ENCODE measurements at places on chromosomes 1 and 21. TPM values are rescaled to one million over a fixed set of nuclear protein-coding genes. Genes with fewer than 3 reads are reported as not detected.
A peak's percentile ranks its signal among the peaks of the same experiment; 100 is the strongest.

The LCE1D gene
- not detected for total RNA-seq

The EFNA4 gene
- 19.9 TPM for total RNA-seq

The ZNF593 gene
- 73.8 TPM for total RNA-seq

The CRP gene
- total RNA-seq: not detected

GRCh38 chr1:202434059-202434458, 85.6 kb downstream of the PPP1R12B start:
- DNase-seq: no peak

DNA sequence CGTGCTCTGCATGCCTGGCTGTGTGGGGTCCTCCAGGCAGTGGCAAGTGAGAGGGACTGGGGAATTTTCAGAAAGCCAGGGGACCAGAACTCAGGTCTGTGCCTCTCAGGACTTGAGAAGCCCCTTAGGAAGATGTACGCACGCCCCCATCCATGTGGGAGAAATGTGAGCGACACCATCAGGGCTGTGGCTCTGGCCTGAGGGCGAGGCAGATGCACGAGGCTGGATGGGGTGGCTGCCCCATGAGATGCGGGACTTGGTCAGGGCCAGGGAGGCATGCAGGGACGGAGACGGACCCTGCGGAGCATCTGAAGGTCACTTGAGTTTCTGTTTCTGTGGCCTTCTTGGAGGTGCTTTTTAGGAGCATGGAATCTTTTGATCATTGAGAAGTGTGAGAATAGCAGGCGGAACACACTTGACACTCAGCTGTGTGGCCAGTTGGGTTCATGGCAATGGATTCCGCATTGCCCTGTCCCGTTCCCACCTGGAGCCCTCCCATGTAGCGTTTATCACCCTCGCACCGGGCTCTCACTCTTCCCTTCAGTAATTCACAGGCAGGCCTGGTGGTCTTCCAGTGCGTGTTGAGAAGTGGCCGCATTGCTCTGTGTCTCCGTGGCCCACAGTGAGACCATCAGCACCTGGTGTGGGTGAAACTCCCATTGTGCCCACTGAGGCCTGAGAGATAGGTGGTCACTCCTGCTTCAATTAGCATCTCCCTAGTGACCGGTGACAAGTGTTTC, 30.7 kb upstream of the ACTRT2 start:
- DNase-seq: no peak

GRCh38 chr1:183636334-183636682, 725 bp upstream of the ARPC5 start:
- DNase-seq: no peak

- DNase-seq: no peak
Observed at GRCh38 chr1:903721-904271, 19.9 kb upstream of the SAMD11 start.

- no peak for DNase-seq
Observed at GRCh38 chr1:30798389-30799232, 41.0 kb upstream of the LAPTM5 start.

DNA sequence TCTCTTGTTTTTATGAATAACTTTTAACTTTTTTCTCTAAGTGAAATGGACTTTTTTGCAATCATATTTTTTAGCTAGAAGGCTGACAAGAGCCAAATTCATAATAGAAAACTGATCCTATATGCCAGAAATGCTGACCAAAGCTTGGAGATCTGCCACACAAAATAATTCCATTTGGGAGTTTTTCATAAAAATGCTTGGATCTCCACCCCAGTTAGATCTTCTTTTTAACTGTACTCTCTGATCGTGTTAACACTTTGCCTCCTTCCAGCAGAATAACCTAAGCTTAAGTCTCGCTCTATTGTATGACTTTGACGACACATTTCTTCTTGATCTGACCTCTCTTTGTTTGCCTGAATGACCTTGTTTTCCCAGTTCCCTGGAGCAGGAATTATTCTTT, 16.8 kb downstream of the FLG2 start:
- DNase-seq: no peak

DNA sequence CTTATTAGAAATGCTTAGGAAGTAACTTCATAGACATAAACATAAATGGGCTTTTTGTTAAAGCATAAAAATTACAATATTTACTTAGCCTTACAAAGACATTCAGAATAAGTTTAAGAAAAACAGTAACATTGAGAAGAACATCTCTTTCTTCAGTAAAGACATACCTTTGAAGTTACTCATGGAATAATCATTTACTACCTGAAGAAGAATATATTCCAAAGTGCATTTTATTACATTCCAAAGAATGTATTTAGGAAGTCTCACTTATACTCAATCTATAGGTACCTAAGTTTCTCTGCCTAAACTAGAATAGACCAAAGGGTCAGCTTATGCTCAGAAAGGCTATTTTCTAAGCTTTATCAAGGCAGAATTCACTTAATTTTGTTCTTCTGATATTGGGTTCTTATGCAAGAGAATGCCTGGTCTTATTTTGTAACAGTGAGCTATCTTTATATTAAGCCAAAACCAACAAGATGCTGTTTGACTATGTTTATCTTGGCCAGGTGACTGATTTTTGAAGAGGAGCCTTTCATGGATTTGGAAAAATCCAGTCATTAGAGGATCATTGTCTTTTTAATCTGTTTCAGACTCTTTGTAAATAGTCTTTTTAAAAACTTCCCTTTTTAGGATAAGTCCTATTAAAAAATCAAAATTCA, 110.1 kb downstream of the OLFML2B start:
- DNase-seq: peak; percentile 19

GRCh38 chr1:52385376-52385775, 18.8 kb downstream of the ORC1 start:
- DNase-seq: no peak

DNA sequence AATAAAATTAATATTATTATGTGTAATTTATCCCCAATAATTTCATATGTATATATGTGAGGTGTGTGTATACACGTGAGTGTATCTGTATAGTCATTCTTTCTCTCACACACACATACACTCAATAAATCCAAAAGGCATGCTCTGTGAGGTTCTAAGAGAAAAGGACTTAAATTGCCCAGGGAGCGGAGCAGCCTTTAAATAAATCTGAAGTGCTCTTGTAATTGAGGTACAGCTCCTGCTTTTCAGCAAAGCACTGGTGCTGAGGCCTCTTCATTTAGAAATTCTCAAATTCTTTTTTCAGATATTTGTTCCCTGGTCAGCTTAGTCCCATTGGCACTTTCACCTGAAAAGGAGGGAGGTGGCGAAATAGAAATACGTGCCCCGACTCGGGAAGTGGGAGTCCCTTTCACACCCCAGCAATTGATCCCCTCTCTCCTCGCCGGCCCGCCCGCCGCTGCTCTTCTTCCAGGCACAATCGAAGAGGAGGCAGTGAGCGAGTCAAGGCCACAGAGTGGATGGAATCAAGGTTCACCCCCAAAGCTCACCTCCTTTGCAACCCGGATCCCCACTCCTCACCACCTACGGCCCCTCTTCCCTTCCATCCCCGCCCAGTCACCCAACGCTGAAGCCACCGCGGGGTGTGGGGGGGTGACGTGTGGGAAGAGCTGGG, 944 bp downstream of the PLPPR5 start:
- DNase-seq: no peak

DNA sequence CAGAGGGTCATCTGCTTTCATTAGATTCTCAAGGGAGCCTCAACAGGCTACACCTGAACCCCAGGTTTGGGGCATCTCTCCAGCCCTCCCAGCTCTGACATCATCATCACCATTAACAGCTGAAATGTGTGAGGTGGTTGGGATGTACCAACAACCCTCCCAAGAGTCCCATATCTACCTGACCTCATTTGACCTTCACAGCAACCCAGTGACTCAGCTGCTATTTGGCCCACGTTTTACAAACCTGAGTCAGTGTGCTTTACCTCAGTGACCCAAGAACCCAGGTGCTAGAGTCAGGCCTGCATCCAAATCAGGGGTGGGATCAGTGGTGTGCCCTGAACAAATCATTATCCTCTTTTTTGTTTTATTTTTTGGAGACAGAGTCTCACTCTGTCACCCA, 53.3 kb upstream of the TINAGL1 start:
- no peak for DNase-seq

DNA sequence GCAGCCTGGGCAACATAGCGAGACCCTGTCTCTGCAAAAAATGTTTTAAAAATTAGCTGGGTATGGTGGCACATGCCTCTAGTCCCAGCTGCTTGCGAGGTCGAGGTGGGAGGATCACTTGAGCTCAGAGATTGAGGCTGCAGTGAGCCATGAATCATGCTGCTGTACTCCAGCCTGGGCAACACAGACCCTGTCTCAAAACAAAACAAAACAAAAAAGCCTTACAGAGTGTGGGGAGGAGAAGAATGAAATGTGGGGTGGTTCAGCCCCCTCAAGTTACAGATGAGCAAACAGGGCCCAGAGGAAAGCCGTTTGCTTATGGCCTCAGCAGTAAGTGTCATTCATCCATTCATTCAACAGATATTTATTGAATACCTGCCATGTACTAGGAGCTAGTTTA, 40.7 kb downstream of the RPS6KA1 start:
- DNase-seq: peak; percentile 7

GRCh38 chr1:30661311-30661710, 62.1 kb downstream of the MATN1 start:
- DNase-seq: no peak

DNA sequence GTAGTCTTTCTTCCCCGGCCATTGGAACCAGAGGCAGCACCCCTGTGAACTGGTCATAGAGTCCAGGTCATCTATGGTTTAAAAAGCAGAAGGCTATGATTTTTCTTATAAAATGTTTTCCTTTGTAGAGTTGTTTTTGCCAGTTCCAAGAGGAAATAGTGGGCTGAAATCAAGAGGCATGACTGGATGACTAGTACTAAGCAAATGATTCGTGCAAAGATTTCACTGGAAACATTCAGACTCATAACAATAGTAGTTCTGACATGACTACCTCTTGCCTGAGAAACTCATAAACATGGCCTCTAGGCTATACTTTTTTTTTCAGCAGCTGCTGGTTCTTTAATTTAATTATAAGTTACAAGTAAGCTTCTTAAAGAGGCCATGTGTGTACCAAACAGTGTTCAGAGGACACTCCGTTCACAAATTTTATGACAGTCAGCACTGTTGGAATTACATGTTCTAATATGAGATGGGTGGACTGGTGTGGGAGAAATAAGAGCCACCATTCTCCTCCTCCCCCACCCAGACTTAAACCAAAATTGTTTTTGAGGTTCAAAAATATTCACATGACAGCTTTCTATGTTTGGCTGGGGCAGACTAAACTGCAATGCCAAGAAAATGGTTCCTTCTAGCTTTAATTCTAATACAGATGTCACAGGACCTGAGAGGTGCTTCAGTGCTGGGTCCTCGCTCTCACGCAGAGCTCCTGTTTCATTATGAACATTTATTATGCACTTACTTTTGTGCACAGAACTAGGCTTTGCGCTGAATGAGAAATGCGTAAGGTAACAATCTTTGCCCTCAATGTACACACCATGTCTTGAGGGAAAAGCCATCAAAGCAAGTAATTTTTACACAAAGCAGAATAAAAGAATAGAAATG, 147.5 kb downstream of the ZC3H11B start:
- DNase-seq: peak; percentile 69
